ENCODE measurements at places on chromosomes 3 and 15. TPM values are rescaled to one million over a fixed set of nuclear protein-coding genes. Genes with fewer than 3 reads are reported as not detected.

The AHSG gene
- total RNA-seq, result not detected

The IL17RB gene
- 27.7 TPM for total RNA-seq

The CORO2B gene
- 7.9 TPM for total RNA-seq

The TMOD2 gene
- total RNA-seq, result 9.3 TPM

The ALDH1L1 gene
- 60.0 TPM for total RNA-seq

GRCh38 chr15:68429691-68430470 lies 2.1 kb downstream of the ITGA11 start:
- H3K4me3 ChIP-seq, result peak overlapping the region; percentile 21
- H3K27ac ChIP-seq, result no peak overlapping the region
- peaks cover 8% of the 10 kb centered on the region for H3K27me3 ChIP-seq
- no peaks in the 10 kb centered on the region for H3K36me3 ChIP-seq

GRCh38 chr15:95346721-95347475 lies 983.6 kb upstream of the NR2F2 start:
- DNase-seq, result no peak
- H3K27me3 ChIP-seq, result no peaks in the 10 kb centered on the region
- H3K4me3 ChIP-seq, result no peak overlapping the region
- no peaks in the 10 kb centered on the region for H3K4me1 ChIP-seq
- H3K36me3 ChIP-seq, result no peaks in the 10 kb centered on the region

- H3K36me3 ChIP-seq, result peaks cover 19% of the 10 kb centered on the region
- H3K4me3 ChIP-seq, result no peak overlapping the region
- DNase-seq, result no peak
- no peaks in the 10 kb centered on the region for H3K27me3 ChIP-seq
Observed at GRCh38 chr3:47495111-47495510, 18.4 kb downstream of the ELP6 start.

DNA sequence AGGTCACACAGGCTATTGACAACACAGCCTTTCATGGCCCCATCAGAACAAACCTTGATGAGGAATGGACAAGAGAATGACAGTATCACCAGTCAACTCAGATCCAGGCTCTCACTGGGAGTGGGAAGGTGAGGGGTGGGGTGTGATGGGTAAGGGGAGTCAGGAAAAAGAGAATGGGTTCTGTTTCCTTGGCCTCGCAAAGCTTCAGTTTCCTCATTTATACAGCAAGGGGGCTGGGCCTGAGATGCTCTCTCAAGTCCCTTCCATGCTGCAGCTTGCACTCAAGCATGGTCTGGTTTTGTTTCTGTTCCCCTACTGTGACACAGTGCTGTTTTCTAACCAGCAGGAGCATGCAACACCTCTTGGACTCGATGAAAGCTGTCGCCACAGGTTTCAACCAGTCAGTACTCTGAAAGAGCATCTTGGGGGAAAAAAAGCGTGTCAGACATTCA lies 65.7 kb upstream of the IL12A start:
- H3K27ac ChIP-seq, result no peak overlapping the region
- no peaks in the 10 kb centered on the region for H3K27me3 ChIP-seq
- H3K36me3 ChIP-seq, result no peaks in the 10 kb centered on the region
- DNase-seq, result no peak
- H3K4me3 ChIP-seq, result no peak overlapping the region

GRCh38 chr3:107366766-107367165 lies 10.5 kb upstream of the CCDC54 start:
- peaks cover 2% of the 10 kb centered on the region for H3K4me1 ChIP-seq
- H3K27ac ChIP-seq, result no peak overlapping the region
- H3K27me3 ChIP-seq, result no peaks in the 10 kb centered on the region
- no peak for DNase-seq

GRCh38 chr15:78034495-78035191 lies 42.9 kb downstream of the TBC1D2B start:
- peak overlapping the region; percentile 49 for H3K27ac ChIP-seq
- H3K4me3 ChIP-seq, result no peak overlapping the region
- H3K27me3 ChIP-seq, result no peaks in the 10 kb centered on the region
- H3K4me1 ChIP-seq, result peaks cover 10% of the 10 kb centered on the region
- H3K36me3 ChIP-seq, result peaks cover 5% of the 10 kb centered on the region

DNA sequence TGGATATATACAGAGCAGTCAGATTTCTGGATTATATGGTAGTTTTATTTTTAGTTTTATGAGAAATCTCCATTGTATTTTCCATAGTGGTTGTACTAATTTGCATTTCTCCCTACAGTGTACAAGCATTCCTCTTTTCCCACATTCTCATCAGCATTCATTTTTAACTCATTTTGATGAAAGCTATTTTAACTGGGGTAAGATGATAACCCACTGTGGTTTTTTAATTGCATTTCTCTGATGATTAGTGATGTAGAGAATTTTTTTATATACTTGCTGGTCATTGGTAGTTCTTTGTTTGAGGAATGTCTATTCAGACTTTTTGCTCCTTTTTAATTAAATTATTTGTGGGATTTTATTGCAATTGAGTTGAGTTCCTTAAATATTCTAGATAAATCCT lies 903.6 kb downstream of the DIPK2A start:
- no peaks in the 10 kb centered on the region for H3K4me1 ChIP-seq
- no peak for DNase-seq
- no peaks in the 10 kb centered on the region for H3K36me3 ChIP-seq

DNA sequence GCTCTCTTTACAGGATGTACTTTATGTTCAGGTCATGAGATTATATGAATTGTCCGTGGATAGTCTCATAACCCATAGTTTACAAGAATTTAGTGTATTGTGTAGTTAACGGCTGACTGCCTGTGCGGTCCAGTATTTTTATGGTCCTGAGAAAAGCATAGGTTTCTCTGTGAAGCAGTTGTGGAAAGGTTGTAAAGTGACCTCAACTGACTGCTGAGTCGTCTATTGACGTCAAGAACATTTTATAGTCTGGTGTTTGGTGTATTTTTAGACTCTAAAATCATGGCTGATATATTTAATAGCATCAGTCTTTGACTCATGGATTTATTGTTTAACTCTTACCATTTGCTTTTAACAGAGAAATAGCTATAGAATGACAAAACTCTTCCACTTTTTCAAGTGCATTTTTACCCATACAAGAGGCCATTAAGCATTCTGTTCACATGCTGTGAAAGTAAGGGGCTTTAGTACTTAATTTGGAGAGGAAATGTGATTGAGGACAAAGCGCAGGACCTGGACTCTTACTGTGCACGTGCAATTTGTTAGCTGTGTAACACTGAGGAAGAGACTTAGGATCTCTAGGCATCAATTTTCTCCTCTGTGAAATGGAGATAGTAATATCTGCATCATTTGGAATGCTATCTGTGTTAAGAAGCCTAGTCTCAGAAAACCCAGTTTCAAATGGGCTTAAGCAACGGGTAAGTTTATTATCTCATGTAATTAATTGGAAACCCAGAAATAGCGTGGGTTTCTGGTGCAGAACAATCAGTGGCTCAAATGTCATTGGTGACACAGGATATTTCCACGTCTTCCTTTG lies 240.8 kb downstream of the NFKBIZ start:
- H3K36me3 ChIP-seq, result no peaks in the 10 kb centered on the region
- peak overlapping the region; percentile 5 for H3K27ac ChIP-seq
- peak; percentile 41 for DNase-seq

GRCh38 chr3:38603731-38604131 lies 45.8 kb downstream of the SCN5A start:
- DNase-seq, result no peak
- H3K36me3 ChIP-seq, result no peaks in the 10 kb centered on the region
- no peaks in the 10 kb centered on the region for H3K27me3 ChIP-seq
- H3K4me1 ChIP-seq, result no peaks in the 10 kb centered on the region
- H3K4me3 ChIP-seq, result no peak overlapping the region

GRCh38 chr3:59451800-59452746 lies 402.2 kb upstream of the CFAP20DC start:
- no peak overlapping the region for H3K27ac ChIP-seq
- H3K4me1 ChIP-seq, result no peaks in the 10 kb centered on the region
- no peaks in the 10 kb centered on the region for H3K36me3 ChIP-seq
- H3K27me3 ChIP-seq, result no peaks in the 10 kb centered on the region
- no peak for DNase-seq

DNA sequence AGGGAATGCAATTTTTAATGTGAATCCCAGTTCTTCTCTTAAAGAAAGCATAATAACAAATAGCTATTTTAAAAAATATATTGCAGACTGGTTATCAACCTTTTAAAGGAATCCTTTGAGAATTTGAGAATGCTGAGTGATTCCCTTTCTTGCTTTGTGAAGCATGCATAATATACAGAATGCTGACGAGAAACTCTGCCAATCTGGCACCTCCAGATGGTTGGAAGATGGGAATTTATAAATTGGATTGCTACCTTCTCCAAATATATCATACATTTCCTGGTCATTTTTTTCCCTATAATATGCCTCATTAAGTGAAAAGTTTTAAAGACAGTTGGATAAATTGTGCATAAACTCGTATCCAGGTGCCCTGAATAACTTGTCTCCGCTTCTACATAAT lies 333.9 kb upstream of the ARPP21 start:
- H3K4me3 ChIP-seq, result no peak overlapping the region
- no peaks in the 10 kb centered on the region for H3K27me3 ChIP-seq
- H3K27ac ChIP-seq, result no peak overlapping the region
- no peaks in the 10 kb centered on the region for H3K4me1 ChIP-seq
- no peaks in the 10 kb centered on the region for H3K36me3 ChIP-seq
- no peak for DNase-seq

GRCh38 chr3:193660698-193661411 lies 67.8 kb downstream of the OPA1 start:
- H3K27me3 ChIP-seq, result no peaks in the 10 kb centered on the region
- H3K36me3 ChIP-seq, result peaks cover 31% of the 10 kb centered on the region
- no peak overlapping the region for H3K4me3 ChIP-seq
- no peaks in the 10 kb centered on the region for H3K4me1 ChIP-seq
- no peak for DNase-seq

GRCh38 chr3:107024551-107025026 lies 352.6 kb upstream of the CCDC54 start:
- no peak overlapping the region for H3K27ac ChIP-seq
- H3K4me1 ChIP-seq, result no peaks in the 10 kb centered on the region
- H3K36me3 ChIP-seq, result no peaks in the 10 kb centered on the region
- no peak for DNase-seq
- no peaks in the 10 kb centered on the region for H3K27me3 ChIP-seq
- H3K4me3 ChIP-seq, result no peak overlapping the region

DNA sequence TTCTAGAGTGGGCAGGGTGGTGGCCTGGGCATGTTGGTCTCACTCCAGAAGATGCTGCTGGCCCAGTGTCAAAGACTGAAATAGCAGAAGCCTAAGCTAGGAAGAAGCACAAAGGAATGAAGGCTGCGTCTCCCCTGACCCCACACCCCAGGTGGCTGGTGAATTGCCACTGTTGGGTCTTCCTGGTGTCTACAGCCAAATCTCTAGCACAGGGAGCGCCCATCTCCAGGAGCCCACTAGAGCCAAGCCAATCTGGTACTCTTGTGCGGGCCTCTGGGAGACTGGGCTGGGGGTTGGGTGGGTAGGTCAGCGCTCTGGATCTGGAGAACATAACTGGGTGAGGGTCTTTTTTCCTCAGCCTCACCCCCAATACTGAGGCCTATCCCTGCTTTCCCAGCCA lies 894 bp downstream of the TUSC2 start:
- no peak overlapping the region for H3K27ac ChIP-seq
- peaks cover 27% of the 10 kb centered on the region for H3K4me1 ChIP-seq
- H3K27me3 ChIP-seq, result no peaks in the 10 kb centered on the region
- peaks cover 4% of the 10 kb centered on the region for H3K36me3 ChIP-seq

DNA sequence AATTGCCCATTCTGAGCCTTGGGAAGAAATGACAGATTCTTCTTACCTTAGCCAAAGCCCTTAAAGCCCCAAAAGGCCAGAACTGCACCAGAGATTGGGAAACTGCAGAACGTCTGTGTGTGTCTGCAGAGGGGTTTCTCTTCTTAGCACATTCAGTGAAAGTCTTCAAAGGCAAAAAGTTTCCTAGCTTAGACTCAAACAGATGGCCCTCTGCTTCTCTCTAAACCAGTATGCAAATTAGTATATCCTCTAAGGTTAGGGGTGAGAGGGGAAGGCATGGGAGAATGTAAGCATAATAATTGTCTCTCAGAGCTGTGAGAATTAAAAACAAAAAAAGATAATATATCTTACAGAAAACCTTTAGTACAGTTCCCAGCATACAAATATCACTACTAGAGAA lies 334.0 kb upstream of the MCTP2 start:
- H3K27me3 ChIP-seq, result no peaks in the 10 kb centered on the region
- H3K36me3 ChIP-seq, result no peaks in the 10 kb centered on the region
- H3K4me3 ChIP-seq, result no peak overlapping the region
- no peak for DNase-seq
- H3K4me1 ChIP-seq, result no peaks in the 10 kb centered on the region

DNA sequence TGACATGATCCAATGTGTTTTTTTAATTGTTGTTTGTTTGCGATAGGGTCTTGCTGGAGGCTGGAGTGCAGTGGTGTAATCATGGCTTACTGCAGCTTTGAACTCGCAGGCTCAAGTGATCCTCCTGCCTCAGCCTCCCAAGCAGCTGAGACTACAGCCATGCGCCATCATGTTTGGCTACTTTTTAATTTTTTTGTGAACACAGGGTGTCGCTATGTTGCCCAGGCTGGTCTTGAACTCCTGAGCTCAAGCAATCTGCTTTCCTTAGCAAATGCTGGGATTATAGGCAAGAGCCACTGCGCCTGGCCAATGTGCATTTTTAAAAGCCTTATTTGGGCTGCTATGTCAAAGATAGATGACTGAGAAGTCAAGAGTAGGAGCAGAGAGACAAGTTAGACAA lies 123.0 kb downstream of the EDEM1 start:
- no peaks in the 10 kb centered on the region for H3K4me1 ChIP-seq
- no peaks in the 10 kb centered on the region for H3K36me3 ChIP-seq
- H3K4me3 ChIP-seq, result no peak overlapping the region
- H3K27me3 ChIP-seq, result no peaks in the 10 kb centered on the region
- no peak for DNase-seq
- no peak overlapping the region for H3K27ac ChIP-seq

- no peaks in the 10 kb centered on the region for H3K27me3 ChIP-seq
- no peaks in the 10 kb centered on the region for H3K4me1 ChIP-seq
- no peak for DNase-seq
Observed at GRCh38 chr3:179083977-179084376, 12.4 kb upstream of the ZMAT3 start.

- H3K36me3 ChIP-seq, result peaks cover 8% of the 10 kb centered on the region
- no peak for DNase-seq
- H3K4me3 ChIP-seq, result peak overlapping the region; percentile 15
- peaks cover 25% of the 10 kb centered on the region for H3K4me1 ChIP-seq
Observed at GRCh38 chr3:128054367-128054766, 2.1 kb downstream of the SEC61A1 start.

DNA sequence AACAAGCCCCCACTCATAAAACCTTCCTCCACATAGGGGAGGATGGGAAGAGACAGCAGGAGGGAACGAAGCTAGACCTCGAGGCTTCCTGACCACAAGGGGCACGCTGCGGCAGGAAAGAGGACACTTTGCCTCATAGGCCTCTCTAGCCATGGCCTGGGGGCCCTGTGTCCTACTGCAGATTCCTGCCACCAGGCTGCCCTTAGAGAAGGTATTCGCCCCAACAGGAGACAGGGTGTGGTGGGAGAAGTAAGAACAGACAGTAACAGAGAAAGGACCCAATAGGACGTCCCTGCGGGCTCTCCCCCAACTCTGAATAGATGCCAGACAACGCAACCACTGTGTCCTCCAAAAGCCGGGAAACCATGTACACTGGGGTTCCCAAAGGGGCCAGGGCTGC lies 36.8 kb downstream of the ADCY5 start:
- peak overlapping the region; percentile 71 for H3K27ac ChIP-seq
- no peaks in the 10 kb centered on the region for H3K36me3 ChIP-seq
- no peaks in the 10 kb centered on the region for H3K27me3 ChIP-seq
- no peak overlapping the region for H3K4me3 ChIP-seq
- peak; percentile 58 for DNase-seq

GRCh38 chr3:53844262-53845102 lies 1.7 kb downstream of the CHDH start:
- H3K27ac ChIP-seq, result peak overlapping the region; percentile 95
- H3K4me1 ChIP-seq, result peaks cover 14% of the 10 kb centered on the region
- peaks cover 7% of the 10 kb centered on the region for H3K27me3 ChIP-seq
- DNase-seq, result no peak
- H3K4me3 ChIP-seq, result peak overlapping the region; percentile 79

Measured in kidney (tissue), 22 donors.